ENCODE measurements at places on chromosomes 11 and 22.

GRCh38 chr11:132311703-132312102, 941.3 kb downstream of the NTM start:
- DNase-seq: no peak

- DNase-seq: peak; percentile 96
Measured at GRCh38 chr11:10688401-10688800, 5.2 kb downstream of the IRAG1 start.

DNA sequence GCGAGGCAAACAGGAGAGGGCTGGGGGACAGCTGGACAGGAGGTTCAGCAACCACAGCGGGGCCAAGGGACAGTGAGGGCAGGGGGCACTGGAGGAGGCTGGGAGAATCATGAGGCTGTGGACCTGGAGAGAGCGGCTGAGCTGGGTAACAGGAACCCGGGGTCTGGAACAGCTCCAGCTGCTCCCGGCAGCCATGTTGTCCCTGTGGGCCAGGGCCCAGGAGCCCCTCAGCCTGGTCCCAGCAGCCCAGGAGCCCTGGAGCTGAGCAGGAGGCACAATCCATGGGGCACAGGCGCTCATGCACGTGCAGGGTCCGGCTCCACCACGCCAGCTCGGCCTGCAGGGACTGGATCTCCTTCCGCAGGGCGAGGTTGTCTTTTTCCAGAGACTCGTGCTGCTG, 7.4 kb downstream of the BATF2 start:
- no peak for DNase-seq

- DNase-seq: peak; percentile 52
Measured at GRCh38 chr11:86818462-86819192, 18.3 kb downstream of the PRSS23 start.

- DNase-seq: no peak
Measured at GRCh38 chr11:46330563-46331281, 16.5 kb upstream of the DGKZ start.

DNA sequence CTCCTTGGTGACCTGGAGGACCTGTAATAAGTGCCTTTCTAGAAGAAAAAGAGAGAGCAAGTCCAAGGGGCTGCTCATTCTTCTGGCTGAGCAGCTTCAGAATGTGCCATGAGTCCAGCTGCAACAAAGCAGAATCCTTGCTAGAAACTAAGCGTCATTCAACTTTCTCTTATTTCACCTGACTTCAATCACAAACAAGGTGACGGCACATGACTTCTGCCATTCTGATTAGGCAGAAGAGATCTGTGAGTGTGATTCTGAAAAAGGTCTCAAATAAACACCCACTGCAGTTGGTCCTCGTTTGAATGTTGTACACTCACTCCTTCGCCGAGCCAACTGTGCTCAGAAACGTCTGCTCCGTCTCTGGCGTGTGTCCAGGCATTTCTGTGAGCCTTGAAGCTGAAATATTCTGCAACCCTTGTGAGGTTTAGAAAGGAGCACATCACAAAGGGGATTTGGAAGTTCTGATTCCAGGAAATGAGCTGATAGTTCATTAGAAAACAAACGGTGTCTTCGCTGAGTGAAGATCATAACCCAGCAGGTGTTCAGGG, 623.8 kb upstream of the KIRREL3 start:
- no peak for DNase-seq

- DNase-seq: no peak
Measured at GRCh38 chr11:73281201-73281741, 9.1 kb downstream of the P2RY6 start.

DNA sequence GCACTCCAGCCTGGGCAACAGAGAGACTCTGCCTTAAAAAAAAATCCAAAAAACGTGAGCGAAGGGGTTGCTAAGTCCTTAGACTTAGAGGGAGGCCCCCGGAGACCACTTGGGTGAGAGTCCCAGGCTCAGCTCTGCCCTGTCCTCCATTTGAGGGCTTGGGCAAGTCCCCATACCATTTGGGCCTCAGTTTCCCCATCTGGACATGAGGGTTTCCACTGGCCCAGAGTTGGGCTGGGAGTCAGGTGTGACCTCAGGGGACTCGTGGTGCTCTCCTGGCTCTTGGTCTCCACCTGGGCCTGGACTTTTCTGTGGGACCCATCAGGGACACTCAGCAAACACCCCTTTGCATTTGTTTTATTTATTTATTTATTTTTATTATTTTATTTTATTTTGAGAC, 35.2 kb upstream of the CSNK1E start:
- no peak for DNase-seq

GRCh38 chr22:23147617-23148387, 2.5 kb downstream of the RAB36 start:
- DNase-seq: peak; percentile 62
